ENCODE measurements at places on chromosomes 1 and 21.

DNA sequence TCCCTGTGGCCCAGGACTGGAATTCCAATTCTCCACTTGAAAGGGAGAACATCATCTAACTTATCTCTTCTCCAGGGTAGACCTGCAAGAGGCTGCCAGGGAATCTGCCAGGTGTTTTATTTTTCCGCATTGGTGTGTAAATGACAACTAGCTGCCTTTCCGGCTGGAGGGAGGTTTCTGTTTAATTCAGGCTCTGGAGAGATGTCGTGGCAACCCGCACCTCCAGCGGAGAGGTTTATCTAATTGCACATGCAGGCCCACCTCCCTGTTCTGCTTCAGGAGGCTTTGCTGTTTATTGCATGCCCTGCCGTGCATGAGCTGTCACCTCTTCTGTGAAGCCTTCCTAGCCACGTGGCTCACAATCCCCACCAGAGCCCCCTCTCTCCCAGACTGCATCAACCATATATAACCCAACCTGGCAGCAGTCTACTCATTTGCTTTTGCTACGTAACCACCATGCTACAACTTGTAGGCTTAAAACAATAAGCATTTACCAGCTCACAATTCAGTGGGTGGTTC lies 151.6 kb downstream of the C1orf94 start:
- DNase-seq, result no peak

DNA sequence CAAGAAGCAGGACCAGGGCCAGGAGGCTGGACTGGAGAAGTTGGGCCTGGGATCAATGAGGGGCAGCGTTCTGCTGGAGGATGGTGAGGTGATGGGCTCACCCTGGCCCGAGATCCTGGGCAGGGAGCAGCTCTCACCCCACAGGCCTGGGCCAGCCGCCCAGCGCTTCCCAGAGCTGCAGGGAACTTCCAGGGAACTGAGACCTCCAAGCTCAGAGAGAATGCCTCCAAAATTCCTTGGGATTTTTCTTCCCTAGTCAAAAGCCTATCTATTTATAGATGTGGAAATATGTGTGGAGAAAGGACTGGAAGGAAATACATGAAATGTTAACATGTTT lies 121.2 kb downstream of the SPSB1 start:
- peak; percentile 50 for DNase-seq

DNA sequence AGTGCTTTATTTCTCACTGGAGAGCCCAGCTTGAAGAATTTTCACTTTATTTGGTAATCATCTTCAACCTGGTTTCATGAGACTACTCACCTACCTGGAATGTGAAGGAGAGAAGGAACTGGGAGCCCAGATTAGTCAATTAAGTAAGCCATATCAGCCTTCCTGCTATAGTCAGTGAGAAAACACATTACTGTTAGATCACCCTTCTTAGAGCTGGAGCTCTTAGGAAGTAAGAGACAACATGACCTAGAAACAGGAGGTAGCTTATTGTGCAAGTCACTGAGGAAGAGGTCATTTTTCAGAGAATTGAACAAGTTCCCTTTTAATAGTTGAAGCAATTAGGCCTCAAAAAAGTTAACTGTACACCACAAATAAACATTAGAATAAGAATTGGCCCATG lies 49.2 kb upstream of the TEKT2 start:
- DNase-seq, result no peak

- DNase-seq, result no peak
These were observed 17.0 kb downstream of the AGT start for GRCh38 chr1:230696722-230697437.

DNA sequence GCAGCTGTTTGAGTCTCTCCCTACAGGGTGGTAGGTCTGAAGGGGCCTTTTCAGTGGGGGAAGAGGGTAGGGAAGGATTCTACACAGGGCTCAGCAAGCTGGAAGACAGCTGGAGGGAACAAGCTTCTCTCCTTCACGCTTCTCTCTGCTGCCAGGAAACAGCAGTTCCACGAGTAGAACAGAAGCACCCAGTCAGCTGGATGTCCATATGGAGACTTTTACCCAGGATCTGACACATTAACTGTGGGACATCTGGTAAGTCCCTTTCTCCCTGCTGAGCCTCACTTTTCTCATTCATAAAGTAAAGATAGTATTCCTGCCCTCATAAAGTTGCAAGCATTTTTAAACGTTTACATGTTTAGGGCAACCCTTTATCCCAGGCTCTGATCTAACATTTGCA lies 280.3 kb downstream of the OMA1 start:
- DNase-seq, result no peak

DNA sequence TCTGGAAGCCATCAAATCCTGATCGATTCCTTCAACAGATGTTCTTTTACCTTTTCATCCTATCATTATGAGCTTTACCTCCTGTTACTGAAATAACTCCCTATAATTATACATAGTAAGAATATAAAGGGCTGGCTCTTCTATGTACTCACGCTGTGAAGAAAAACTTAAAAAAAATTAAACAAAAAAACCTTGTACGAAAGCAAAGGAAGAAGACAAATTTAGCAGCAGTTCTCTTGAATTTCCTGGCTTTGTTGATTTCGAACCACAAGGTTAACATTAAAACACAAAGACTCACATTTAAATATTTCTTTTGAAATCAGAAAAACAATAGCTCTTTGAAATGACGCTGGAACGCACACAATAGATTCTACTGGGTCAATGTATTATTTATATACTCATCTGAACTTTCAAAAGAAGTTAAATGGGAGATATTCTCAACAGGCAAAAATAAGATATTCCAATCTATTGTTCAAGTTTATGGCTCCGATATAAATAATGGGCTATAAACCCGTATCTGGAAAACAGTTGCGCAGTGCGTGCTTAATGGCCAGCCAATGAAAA lies 13.6 kb upstream of the SPEN start:
- DNase-seq, result no peak

DNA sequence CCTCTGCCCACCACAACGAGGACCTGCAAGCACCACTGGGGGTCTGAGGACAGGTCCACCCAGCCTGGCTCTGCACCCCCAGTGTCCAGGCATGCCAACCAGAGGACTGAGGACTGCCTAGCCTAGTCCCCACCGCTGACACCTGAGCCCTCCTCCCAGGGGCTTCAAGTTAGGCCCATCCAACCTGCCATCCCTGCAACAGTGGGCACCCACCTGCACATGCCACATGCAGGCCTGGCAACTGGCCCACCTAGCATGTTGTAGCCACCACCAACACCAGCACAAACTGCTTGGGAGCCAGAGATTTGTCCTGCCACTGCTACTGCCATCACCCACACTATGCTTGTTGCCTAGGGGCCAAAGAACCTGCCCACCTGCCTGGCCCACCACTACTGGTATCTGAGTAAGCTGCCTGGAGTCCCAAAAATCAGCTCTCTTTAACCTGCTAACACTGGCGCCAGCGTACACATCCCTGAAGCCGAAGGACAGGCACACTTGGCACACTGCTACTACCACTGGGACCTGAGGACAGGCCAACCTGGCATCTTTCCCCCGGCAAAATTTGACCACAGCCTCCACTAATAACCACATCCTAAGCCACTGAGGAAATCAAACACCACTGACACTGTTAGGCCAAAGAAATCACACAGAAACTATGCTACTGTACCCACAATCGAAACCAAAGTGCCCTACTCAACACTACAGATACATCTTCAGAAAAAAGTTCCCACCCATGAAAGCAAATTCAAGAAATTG lies 61.5 kb downstream of the PSMG1 start:
- DNase-seq, result no peak

- no peak for DNase-seq
These were observed 313.9 kb upstream of the USP24 start for GRCh38 chr1:55529017-55529416.

- no peak for DNase-seq
These were observed 14.4 kb downstream of the FRRS1 start for GRCh38 chr1:99751877-99752504.

DNA sequence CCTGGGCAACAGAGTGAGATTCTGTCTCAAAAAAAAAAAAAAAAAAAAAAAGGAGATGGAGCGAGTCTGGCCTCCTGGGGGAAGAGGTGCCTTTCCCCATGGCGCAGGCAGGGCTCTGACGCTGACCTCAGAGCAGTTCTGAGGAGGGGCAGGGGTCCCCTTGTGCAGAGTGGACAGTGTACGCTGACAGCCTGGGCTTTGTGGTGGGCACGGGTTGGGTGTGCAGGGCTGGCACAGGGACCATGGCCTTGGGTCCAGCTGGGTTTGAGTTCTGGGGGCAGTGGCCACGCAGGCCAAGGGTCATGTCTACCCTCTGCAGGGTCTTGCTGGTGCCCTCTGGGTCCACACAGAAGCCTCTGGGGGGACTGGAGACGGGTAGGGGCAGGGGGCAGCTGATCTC lies 260.1 kb upstream of the C1orf174 start:
- DNase-seq, result no peak

DNA sequence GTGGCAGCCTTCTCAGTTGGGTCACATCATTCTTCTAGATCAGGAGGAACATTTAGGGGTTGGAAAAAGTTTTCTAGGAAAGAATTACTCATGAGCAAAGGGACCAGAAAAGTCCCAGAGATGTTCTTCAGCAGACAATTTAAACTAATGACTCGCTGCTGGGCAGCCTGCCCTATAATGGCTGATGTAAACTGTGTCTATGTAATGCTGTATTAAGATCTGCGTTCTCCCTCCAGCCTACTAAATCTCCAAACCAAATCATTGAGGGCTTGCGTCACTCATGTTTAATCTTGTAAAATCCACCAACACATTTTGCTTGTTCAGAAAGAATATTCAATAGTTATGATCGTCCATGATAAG lies 92.1 kb downstream of the LRRC8C start:
- DNase-seq, result no peak

Measured in heart right ventricle (tissue), 16 donors.